Fibroblast of skin of left quadriceps (primary cell): ENCODE measurements at places on chromosomes 7 and 10.

DNA sequence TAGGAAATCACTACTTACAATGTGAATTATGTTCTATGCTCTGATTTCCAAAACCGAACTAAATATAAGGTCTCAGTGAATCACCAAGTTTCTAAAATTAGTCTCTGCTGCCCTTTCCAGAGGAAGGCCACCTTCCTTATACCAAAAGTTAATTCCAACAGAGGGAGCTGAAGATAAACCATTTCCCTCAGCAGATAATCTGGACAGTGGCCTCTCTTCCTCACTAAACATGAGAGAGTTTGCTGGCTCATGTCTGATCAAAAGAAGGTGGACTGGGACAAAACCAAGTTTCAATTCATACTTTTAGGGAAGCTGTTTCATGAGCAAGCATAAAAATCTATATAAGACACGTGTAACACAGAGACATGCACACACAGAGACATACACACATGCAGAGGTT is 6.4 kb downstream of the FEZF1 start:
- no peak for DNase-seq

GRCh38 chr7:126589068-126589684 is 663.6 kb downstream of the GRM8 start:
- DNase-seq, result no peak

- no peak for DNase-seq
Observed at GRCh38 chr10:35140727-35141126, 14.1 kb downstream of the CREM start.

DNA sequence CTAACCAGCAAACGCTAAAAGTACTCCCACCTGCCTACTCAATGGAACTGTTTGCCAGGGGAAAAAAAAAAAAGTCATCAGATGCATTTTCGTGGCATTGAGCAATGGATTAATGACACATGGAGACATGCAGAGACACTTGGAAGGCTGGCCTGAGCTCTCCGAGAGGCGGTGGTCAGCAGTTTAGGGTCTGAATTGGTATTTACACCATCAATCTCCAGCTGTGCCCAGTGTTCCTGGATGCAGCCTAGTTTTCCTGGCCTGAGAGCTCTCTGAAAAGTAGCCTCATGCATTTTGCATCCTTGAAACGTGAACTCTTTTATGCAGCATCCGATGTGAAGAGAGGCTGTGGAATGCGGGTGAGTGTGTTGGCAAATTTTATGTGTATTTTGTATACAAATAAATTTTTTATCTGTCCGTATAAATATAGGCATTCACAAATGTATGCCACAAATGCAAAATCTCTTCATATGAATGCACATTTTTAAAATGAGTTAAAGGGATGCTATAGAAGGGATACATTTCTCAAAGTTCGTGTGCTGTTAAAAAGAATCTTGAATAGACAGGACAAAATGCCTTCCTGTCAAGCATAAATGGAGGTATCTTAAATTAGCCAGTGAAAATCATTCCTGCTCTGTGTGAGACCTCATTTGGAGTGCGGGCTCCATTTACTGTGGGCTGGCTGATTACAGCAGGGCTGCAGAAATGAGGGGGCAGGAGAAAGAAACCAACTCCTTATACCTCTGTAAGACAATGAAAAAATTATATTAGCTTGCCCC is 137.7 kb upstream of the PFKP start:
- no peak for DNase-seq

DNA sequence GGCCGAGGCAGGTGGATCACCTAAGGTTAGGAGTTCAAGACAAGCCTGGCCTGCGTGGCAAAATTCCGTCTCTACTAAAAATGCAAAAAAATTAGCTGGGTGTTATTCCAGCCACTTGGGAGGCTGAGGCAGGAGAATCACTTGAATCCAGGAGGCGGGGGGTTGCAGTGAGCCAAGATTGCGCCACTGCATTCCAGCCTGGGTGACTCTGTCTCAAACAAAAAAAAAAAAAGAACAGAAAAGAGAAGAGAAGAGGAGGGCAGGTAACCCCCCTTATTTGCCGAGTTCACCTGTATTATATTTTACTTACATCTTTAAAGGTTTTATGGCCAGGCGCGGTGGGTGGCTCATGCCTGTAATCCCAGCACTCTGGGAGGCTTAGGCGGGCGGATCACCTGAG is 91.7 kb downstream of the RNF216 start:
- DNase-seq, result no peak

DNA sequence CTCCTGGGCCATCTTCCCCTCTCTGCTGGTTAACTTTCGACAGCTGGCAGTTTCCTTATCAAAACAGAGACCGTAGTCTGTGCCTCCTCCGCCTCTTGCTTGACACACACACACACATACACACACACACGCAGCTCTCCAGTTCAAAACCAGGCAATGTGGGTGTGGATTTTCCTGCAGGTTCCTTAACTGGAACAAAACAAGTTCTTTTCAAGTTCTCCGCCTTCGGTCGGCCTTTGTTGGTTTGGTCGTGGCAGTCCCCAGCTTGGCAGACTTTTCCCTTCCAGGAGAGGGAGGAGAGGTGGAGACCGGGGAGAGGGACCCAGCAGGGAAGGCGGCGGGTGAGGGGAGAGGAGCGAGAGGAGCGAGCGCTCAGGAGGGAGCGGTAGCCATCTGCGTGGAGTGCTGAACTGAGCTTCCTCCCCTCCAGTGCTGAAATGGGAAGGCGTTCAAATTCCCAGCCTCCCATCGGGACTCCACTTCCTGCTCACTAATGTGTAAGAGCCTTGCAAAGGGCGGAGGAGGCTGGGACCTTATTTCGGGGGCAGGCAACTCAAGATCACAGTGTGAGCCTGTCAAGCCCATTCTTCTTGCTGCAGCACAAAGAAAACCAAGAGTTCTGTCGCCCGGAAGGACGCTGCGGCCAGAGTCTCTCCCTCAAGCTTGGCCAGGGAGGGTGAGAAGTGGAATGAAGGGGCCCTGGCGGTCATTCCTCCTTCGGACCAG is 120.6 kb downstream of the PRPF18 start:
- peak; percentile 85 for DNase-seq

- DNase-seq, result no peak
Observed at GRCh38 chr10:128061306-128062300, 64.6 kb downstream of the MKI67 start.

DNA sequence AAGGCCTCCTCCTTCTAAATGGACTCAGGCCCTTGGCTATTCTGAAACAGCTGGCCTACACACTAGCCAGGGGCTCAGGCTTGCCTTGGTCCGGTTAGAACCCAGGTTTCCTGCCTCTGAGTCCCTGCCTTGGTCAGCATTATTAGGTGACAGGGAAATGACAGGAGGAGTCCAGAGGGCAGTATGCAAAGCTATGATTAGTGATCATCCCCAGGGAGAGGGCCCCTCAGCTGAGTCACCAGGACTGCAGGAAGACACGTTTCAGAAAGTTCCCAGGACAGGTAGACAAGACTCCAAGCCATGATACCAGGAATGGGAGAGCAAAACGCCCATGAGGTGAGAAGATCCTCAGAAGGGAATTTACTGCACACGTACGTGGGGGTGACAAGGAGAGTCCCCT is 301.1 kb upstream of the COBL start:
- DNase-seq, result no peak

GRCh38 chr10:48336978-48337599 is 30.6 kb downstream of the MAPK8 start:
- DNase-seq, result no peak

- DNase-seq, result no peak
Observed at GRCh38 chr7:20799566-20800366, 13.1 kb upstream of the SP8 start.

GRCh38 chr10:32323051-32323450 is 23.9 kb downstream of the EPC1 start:
- DNase-seq, result no peak

DNA sequence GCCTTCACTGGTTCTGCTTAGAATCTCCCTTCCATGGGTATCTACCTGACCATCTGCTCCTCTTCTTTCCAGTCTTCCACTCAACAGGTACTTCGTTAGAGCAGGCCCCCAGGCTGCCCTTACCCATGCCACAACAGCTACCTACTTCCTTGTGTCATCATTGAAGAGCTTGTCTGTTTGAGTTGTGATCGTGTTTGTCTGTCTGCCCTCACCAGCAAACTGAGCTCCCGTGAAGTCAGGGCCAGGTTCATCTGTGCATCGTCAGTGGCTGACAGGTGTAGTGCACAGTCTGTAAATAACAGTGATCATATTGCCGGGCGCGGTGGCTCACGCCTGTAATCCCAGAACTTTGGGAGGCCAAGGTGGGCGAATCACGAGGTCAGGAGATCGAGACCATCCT is 5.0 kb downstream of the NIPSNAP2 start:
- DNase-seq, result no peak

DNA sequence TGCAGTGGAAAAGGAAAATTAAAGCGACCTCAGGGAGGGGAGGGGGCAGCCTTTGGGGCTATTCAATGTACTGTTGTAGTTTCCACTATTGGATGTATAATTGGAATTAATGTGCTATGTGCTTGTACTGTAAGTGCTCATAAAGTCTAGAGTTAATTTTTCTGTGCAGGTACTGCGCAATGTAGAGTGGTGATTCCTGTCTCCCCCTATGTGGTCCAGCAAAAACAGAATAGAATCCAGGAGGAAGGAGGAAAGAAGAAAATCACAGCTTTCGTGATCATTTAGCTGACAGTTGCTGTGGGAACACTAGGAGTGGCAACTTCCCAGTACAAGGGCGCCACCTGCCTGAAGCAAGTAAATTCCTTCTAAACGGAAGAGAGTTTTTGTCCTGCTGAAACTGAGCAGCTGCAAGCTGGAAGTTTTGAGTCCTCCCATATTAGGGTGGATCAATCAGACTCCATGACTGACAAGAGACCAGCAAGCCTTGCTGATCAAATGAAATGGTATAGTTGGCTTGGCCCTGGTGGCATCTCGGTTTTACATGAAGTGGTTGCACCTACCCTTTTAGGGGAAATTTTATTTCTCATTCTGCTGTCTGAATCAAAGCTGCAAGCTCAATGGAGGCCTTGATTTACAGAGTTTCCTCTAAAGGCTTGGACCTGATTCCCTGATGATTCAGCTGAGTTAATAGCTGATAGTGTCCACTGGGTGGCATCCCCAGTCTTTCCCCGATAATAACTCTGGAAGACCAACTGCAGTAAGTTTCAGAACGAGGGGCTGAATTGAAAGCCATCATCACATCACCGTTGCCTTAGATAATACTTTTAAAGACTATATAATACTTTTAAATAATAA is 299.8 kb downstream of the HGF start:
- DNase-seq, result peak; percentile 44

DNA sequence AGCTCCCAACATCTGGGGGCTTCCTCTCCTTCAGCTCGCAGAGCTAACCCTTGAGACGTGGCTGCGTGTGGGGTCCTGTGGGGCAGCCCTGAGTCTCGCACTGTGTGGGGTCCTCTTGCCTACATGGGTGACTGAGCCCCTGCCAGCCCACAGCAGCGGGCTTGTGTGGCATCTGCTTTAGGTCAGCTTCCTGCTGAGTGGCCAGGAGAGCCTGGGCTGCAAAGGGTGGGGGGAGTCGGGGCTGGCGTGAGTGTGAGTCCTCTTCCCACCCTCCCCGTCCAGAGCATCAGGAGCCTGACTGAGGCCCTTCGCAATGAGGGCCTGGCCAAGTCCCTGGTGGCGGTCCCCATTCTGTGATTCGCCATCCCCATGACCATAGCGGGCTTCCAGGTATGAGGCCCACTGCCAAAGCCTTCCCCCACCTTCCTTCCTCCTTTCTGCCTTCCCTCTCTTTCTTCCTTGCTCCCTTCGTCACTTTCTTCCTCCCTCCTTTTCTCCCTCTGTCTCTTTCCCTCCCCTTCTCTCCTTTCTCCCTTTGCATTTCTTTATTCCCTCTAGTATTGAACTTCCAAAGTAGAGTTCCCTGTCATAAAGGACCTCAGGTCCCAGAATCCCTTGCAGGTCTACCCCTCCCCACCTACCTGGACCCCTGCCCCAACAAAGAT is 85.2 kb downstream of the CDH23 start:
- no peak for DNase-seq

GRCh38 chr7:57529931-57530330 is 80.0 kb downstream of the ZNF716 start:
- DNase-seq, result no peak

DNA sequence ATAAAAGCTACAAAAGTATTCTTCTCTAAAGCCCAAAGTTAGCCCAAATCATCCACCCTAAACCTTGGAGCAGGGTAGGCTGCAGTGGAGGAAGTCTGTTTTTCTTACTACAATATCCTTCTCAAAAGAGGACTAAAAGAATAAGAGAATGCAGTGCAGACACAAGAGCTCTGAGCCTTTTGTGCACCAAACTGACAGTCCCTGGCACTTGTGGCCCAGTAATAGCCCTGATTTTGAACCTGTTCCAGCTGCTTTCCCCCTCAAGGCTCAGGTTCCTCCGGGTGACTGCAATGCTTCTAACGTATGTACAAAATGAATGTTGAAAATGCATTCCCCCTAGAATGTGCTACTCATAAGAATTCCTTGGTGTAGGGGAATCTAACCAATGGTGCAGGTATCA is 154.4 kb downstream of the JAZF1 start:
- no peak for DNase-seq

DNA sequence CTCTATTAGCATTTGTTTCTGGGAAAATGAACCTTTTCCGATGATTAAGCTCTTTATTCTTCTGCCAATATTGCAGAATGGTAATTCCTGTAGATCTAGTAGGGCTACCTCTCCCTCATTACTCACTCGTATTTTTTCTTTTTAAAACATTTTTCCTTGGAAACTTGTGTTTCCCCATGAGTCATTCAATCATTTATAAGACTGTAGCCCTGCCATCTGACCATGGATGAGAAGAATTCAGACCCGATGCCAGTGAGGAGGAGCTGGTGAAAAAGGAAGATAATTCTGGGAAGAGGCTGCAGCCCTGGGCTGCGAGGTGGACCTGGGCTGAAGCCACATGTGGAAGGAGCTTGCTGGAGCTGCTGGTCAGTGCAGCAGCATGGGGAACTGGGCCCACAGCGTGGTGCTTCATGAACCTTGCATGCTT is 242.8 kb downstream of the KLF6 start:
- peak; percentile 50 for DNase-seq

DNA sequence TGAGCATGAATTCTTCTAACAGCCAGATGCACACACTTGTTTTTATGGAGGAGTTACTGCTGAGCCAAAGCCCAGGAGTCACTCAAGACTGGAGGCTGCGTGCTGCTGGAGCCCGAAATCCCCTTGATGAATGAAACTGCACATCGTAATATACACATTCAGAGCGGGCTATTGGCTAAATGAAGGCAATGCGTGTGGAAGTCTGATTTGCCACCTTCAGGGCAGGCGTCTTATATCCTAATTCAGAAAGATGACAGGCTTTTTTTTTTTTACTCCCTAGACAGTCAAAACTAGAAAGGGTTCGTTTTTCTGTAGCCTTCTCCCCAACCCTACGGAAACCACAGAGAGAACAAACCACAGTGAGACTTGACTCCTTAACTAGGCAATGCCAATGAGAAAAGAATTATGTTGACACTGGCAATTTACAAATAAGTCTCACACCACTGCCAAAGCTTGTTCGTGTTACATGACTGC is 227.2 kb upstream of the KLF14 start:
- peak; percentile 69 for DNase-seq
